ENCODE measurements at places on chromosomes 1 and 21.

DNA sequence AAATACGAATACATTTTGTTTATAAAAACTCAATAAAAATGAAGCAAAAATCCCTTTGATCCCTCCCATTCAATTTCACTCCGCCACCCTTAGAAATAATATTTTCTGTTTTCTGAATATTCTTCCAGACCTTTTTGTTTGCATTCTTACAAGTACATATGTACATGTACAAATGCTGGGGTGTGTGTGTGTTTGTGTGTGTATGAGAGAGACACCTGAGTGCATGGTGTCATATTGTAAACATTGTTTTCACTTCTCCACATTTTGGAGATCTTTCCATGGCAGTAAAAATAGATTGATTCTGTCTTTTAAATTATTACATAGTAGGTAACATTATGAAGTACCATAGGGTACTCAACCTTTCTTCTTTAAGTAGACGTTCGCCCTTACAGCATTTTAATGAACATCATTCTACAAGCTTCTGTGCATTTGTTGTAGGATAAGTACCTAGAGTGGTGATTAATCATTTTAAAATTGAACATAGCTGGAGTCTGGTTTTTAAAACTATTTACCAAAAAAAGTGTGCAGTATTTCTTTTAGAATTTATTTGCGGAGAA is 1.3 kb upstream of the MPC2 start:
- no peak for DNase-seq

GRCh38 chr1:44071461-44071860 is 40.2 kb upstream of the SLC6A9 start:
- no peak for DNase-seq

- no peak for DNase-seq
These were observed 25.0 kb downstream of the RIMS3 start for GRCh38 chr1:40640314-40641076.

DNA sequence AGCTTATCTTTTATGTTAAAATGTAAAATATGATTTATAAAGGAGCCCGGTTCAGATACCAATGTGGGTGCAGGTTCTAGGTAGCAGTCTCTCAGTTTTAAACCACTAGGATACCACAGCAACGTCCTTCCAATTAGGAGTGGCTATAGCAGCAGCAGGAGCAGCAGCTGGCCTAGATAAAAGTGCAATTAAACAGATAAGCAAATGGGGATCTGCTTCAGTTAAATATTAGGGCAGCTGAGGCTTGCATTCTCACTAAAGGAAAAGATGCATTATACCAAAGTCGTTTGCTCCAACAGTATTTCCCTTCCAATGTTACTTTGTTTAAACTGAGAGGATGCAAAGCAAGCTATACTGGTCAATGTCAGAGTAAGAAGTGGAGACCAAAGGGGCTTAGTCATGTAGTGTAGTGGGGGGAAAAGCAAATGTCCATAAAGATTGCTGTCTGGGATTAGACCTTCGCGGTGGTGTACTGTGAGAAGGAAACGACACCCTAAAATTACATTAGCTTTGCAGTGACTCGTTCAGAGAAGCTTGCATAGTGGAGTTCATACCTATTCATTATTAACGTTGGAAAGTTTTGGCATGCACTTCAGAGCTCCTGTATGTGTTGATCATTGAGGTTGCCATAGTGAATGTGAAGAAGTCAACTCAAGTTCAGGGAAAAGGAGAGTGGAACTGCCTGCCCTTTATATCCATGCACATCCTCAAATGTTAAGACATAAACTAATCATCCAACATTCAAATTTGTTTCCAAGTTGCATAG is 272.2 kb downstream of the VAV3 start:
- DNase-seq: peak; percentile 20

DNA sequence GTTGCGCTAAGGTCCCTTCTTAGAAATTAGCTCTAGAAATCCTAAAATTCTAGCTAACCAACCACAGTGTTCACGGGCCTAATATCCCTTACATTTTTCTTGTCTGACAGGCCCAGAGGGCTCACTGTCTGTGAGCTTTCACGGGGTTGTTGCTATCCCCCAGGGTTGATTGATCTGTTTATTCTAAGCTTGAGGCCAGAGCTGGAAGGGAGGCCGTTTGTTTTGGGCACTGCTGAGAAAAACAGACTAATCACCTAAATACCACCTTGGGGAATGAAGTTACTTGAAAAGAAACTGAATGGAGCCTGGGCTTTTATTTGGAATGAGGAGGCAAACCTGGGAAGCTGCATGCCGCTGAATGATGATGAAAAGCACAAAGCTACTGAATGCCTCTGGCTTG is 162.4 kb downstream of the KIF26B start:
- DNase-seq: no peak

GRCh38 chr1:152976688-152977087 is 6.2 kb downstream of the SPRR4 start:
- DNase-seq: no peak
